ENCODE measurements at places on chromosomes 1 and 21.
A peak's percentile ranks its signal among the peaks of the same experiment; 100 is the strongest.

- no peak for DNase-seq
Observed at GRCh38 chr21:31317688-31318087, 26.4 kb downstream of the TIAM1 start.

GRCh38 chr1:51973587-51974474 is 16.7 kb downstream of the RAB3B start:
- DNase-seq = peak; percentile 46

- no peak for DNase-seq
Observed at GRCh38 chr1:66648901-66649595, 103.2 kb upstream of the DYNLT5 start.

DNA sequence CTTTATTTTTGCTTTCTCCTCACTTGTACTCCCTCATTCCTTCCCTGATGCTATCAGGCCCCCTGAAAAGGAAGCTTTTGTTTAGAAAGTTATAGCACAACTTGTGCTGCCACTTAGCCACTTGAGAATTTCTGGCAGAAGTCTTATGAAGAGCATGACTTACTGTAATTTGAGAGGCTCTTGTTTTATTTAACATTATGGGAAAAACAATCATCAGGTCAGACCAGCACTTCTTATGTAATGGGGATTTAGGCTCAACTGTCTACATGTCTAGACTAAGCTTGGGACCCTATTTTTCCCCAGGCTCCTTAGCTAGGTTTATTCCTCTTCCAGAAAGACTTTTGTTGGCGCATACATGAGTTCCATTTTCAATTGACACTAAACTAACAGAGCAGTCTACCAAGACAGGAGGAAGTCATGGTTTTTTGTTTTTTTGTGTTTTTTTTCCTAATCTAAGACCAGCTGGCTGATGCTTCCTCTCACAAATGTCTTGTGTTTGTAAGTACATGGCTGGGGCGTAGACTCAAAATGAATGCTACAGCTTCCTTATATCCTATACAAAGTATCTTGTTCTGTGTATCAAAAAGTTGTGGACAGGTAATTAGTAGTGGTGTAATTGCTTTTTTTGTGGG is 31.5 kb downstream of the TNFSF4 start:
- no peak for DNase-seq

DNA sequence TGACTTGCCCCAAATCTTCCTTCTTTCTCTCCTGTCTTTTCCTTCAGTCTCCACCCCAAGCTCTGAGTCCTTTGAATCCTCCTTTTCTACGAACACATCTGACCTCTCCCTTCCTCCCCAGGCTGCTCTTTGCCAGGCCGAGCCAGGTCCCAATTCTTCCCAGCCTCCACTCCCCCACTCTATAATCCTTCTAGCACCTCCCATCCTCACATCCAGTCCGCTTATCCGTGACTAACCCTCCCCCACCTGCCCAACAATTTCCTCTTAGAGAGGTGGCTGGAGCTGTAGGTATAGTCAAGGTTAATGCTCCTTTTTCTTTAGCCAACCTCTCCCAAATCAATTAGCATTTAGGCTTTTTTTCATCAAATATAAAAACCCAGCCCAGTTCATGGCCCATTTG is 9.5 kb upstream of the HPDL start:
- DNase-seq = no peak

DNA sequence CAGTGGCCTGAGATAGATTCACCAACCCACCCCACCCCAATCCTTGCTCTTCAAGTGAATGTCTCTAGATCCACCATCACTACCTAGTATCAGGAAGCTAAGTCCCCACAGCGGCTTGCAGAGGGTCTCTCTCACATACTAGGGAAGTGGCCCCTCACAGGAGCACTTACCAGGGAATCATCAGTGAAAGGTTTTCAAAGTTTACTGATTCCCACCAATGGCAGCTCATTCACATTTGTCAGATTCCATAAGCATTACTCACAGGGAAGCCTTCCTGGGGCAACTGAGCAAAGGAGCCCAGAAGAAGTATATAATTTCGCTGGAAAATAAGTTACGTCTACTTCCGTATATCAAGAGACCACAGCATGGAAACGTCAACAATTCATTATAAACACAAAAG is 120.8 kb downstream of the GREM2 start:
- peak; percentile 78 for DNase-seq

Data from HT1080 (cell line).